Progenitor cell of endocrine pancreas (in vitro differentiated cells): ENCODE measurements at places on chromosomes 7 and 10. TPM values are rescaled to one million over a fixed set of nuclear protein-coding genes. Genes with fewer than 3 reads are reported as not detected.

Gene PPP1R17
- 0.96 and 1.2 TPM in 2 replicates for total RNA-seq

DNA sequence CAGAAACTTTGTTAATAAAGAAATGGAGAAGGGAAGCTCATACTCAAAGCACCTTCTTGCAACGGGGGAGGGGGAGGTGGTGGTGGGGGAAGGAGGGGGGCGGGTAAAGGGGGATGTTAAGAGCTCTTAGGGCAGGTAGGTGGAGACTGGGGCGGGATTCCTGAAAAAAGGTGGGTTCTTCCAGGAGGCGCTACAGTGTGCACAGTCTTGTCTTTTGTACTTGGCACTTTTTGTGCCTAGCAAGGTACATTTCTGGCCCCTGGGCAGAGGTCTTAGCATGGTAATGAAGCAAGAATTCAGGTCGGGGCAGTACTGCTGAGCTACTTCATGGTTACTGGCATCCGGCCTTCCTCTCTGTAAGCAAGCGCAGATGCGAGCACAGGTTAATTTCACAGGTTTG is 15.2 kb upstream of the LAMB4 start:
- H3K27me3 ChIP-seq, result peaks cover 5% of the 10 kb centered on the region
- H3K4me1 ChIP-seq, result peaks cover 3% of the 10 kb centered on the region
- no peak overlapping the region for H3K4me3 ChIP-seq
- DNase-seq, result no peak
- no peaks in the 10 kb centered on the region for H3K36me3 ChIP-seq

- DNase-seq, result peak; percentile 5
- no peak overlapping the region for H3K27ac ChIP-seq
- peaks cover 28% of the 10 kb centered on the region for H3K36me3 ChIP-seq
- no peaks in the 10 kb centered on the region for H3K27me3 ChIP-seq
- no peaks in the 10 kb centered on the region for H3K4me1 ChIP-seq
- H3K4me3 ChIP-seq, result no peak overlapping the region
Observed at GRCh38 chr7:157410831-157411556, 74.2 kb downstream of the DNAJB6 start.

- no peaks in the 10 kb centered on the region for H3K36me3 ChIP-seq
- H3K27me3 ChIP-seq, result peaks cover 75% of the 10 kb centered on the region
- peak overlapping the region; percentile 63 for H3K4me3 ChIP-seq
- H3K27ac ChIP-seq, result no peak overlapping the region
- peaks cover 4% of the 10 kb centered on the region for H3K4me1 ChIP-seq
Observed at GRCh38 chr7:31052487-31052840, 356 bp downstream of the ADCYAP1R1 start.

DNA sequence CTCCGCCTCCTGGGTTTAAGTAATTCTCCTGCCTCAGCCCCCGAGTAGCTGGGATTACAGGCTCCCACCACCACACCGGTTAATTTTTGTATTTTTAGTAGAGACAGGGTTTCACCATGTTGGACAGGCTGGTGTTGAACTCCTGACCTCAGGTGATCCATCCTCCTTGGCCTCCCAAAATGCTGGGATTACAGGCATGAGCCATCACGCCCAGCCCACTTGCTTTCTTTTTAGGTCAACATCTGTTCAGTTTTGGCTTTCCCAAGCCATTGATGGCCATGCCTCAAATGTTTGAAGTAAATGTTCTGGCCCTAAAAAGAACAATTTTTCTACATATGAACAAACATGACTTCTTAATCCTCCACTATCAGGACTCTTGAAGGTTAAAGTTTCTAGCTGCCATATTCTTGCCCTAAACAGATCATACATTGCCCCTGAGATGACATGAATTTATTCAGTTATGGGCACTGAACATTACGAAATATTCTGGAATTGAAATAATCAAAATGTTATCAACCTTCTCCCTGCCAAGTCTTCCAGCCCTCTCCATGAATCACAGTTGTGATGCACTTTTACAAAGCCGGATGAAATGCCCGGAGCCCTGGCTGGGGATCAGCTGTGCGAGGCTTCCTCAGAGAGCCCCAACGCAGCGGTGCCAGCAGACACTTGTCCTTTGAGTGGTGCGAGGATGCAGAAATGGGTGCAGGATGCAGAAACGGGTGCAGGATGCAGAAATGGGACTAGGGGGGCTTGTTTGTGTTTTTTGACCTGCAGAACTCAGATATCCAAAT is 2.9 kb downstream of the MRLN start:
- no peaks in the 10 kb centered on the region for H3K4me1 ChIP-seq
- no peak overlapping the region for H3K27ac ChIP-seq
- no peak for DNase-seq
- no peaks in the 10 kb centered on the region for H3K27me3 ChIP-seq
- no peak overlapping the region for H3K4me3 ChIP-seq

GRCh38 chr10:3217301-3217700 is 44.7 kb upstream of the PITRM1 start:
- no peak for DNase-seq
- H3K36me3 ChIP-seq, result no peaks in the 10 kb centered on the region
- H3K27me3 ChIP-seq, result peaks cover 2% of the 10 kb centered on the region
- peaks cover 8% of the 10 kb centered on the region for H3K4me1 ChIP-seq

DNA sequence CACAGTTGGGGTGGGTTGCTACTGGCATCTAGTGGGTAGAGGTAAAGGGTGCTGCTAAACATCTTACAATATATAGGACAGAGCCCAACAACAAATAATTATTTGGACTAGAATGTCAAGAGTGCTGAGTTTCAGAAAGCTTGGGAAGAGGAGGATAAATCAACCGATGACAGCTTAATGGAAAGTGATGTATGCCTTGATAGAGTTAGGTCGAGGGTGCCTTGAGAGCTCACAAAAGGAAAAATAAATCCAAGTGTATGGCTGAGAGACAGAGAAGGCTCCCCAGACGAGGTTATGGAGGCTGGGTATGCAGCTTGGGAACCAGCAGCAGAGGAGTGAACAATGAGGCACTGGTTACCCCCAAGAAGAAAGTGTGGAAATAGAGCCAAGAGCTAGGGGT is 211.1 kb downstream of the HDAC9 start:
- DNase-seq, result no peak
- no peak overlapping the region for H3K4me3 ChIP-seq
- H3K27me3 ChIP-seq, result no peaks in the 10 kb centered on the region
- H3K4me1 ChIP-seq, result no peaks in the 10 kb centered on the region

DNA sequence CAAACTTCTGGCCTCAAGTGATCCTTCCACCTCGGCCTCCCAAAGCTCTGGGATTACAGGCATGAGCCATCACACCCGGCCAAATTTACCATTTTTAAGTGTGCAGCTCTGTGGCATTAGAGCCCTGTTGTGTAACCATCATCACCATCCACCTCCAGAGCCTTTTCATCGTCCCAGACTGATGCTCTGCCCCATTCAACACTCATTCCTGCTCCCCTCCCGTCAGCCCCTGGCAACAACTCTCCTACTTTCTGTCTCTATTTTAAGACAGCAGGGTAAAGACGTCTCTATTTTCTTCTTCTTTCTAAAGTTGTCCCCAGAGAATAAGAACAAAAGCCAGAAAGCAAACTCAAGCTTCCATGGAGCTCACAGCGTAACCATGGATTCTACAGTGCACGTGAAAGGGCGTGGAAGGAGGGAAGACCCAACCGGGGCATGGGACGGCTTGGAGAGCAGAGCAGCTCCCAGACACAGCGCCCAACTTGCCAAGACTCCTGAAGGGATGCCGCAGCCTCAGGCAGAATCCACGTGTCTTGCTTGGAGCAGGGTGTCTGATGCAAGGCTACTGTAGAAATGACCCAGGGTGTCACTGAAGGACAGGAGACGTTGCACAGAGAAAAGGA is 42.7 kb upstream of the PITRM1 start:
- no peak for DNase-seq
- peaks cover 2% of the 10 kb centered on the region for H3K27me3 ChIP-seq
- no peak overlapping the region for H3K27ac ChIP-seq
- no peak overlapping the region for H3K4me3 ChIP-seq
- peaks cover 11% of the 10 kb centered on the region for H3K4me1 ChIP-seq

DNA sequence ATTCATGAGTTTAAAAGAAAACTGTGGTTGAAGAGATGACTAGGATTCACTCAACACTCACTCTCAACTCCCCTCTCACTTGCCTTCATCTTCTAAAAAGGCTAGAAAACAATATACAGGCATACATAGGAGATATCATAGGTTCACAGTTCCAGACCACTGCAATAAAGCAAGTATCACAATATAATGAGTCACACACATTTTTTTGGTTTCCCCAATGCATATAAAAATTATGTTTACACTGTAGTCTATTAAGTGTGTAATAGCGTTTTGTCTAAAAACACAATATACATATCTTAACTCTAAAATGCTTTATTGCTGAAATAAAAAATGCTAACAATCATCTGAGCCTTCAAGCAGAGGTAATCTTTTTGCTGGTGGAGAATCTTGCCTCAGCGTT is 104.9 kb upstream of the PDE1C start:
- no peak overlapping the region for H3K27ac ChIP-seq
- peaks cover 4% of the 10 kb centered on the region for H3K27me3 ChIP-seq
- DNase-seq, result no peak
- H3K4me3 ChIP-seq, result no peak overlapping the region
- H3K36me3 ChIP-seq, result no peaks in the 10 kb centered on the region

- DNase-seq, result no peak
- no peaks in the 10 kb centered on the region for H3K36me3 ChIP-seq
- no peak overlapping the region for H3K27ac ChIP-seq
- no peaks in the 10 kb centered on the region for H3K27me3 ChIP-seq
- peaks cover 5% of the 10 kb centered on the region for H3K4me1 ChIP-seq
Observed at GRCh38 chr7:95669513-95669912, 73.2 kb upstream of the PDK4 start.

- no peaks in the 10 kb centered on the region for H3K36me3 ChIP-seq
- peaks cover 25% of the 10 kb centered on the region for H3K4me1 ChIP-seq
- H3K27ac ChIP-seq, result no peak overlapping the region
- H3K27me3 ChIP-seq, result no peaks in the 10 kb centered on the region
- no peak for DNase-seq
Observed at GRCh38 chr10:110274072-110274627, 30.6 kb downstream of the SMNDC1 start.

DNA sequence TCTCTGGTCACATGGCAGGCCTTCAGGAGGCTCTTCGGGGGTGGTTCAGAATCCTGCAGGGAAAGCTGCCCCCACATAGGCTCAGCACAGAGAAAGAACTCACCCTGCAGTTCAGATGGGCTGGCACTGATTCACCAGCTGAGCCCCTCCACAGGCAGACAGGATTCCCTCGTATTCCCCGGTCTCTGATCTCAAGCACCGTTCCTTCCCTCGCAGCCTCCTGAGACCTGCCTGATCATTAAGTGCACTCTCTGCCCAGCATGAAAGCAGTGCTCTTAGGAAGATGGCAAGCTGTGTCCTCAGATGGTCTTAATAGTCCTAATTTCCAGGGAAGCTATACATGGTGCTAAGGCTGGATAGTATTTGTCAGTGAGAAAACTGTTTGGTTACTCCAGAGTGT is 78.2 kb upstream of the NPS start:
- H3K27me3 ChIP-seq, result peaks cover 52% of the 10 kb centered on the region
- H3K36me3 ChIP-seq, result no peaks in the 10 kb centered on the region
- no peaks in the 10 kb centered on the region for H3K4me1 ChIP-seq
- no peak overlapping the region for H3K4me3 ChIP-seq

GRCh38 chr7:98075801-98076200 is 30.9 kb upstream of the LMTK2 start:
- H3K4me3 ChIP-seq, result no peak overlapping the region
- no peaks in the 10 kb centered on the region for H3K36me3 ChIP-seq
- no peak for DNase-seq
- H3K27ac ChIP-seq, result no peak overlapping the region
- peaks cover 6% of the 10 kb centered on the region for H3K4me1 ChIP-seq

- no peak overlapping the region for H3K4me3 ChIP-seq
- H3K36me3 ChIP-seq, result peaks cover 23% of the 10 kb centered on the region
- DNase-seq, result no peak
- no peaks in the 10 kb centered on the region for H3K27me3 ChIP-seq
Observed at GRCh38 chr10:109862041-109862440, 61.3 kb downstream of the XPNPEP1 start.

GRCh38 chr10:88392222-88392621 is 190.9 kb downstream of the RNLS start:
- no peak overlapping the region for H3K27ac ChIP-seq
- H3K4me1 ChIP-seq, result peaks cover 4% of the 10 kb centered on the region
- no peak overlapping the region for H3K4me3 ChIP-seq
- H3K27me3 ChIP-seq, result no peaks in the 10 kb centered on the region
- peaks cover 2% of the 10 kb centered on the region for H3K36me3 ChIP-seq
- no peak for DNase-seq

- peaks cover 32% of the 10 kb centered on the region for H3K27me3 ChIP-seq
- no peak overlapping the region for H3K27ac ChIP-seq
- DNase-seq, result no peak
- no peak overlapping the region for H3K4me3 ChIP-seq
Observed at GRCh38 chr10:98293550-98294269, 25.7 kb upstream of the LOXL4 start.

Gene SFTPA1
- total RNA-seq, result 0.22 TPM in 1 of 2 replicates, not detected in the other

DNA sequence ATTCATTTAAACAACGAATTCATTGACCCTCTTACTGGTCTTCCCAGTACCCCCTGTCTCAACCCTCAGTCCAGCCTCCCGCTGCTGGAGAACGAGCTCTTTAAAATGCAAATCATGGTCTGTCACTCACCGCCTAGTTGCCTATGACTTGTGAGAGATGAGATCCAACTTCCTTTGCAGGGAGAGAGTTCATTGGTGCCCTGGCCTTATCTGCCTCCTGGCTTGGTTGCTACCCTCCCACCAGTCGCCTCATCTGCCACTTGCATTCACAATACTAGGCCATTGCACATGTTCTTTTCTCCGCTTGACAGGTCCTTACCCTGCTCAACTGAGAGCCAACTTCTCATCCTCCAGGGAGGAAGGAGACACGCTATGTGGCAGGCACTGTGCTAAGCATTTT is 54.0 kb upstream of the MXI1 start:
- H3K27ac ChIP-seq, result no peak overlapping the region
- no peak for DNase-seq
- H3K4me3 ChIP-seq, result no peak overlapping the region
- peaks cover 17% of the 10 kb centered on the region for H3K27me3 ChIP-seq
- H3K36me3 ChIP-seq, result no peaks in the 10 kb centered on the region
- peaks cover 8% of the 10 kb centered on the region for H3K4me1 ChIP-seq

GRCh38 chr10:25901199-25901598 is 32.8 kb upstream of the MYO3A start:
- no peak overlapping the region for H3K27ac ChIP-seq
- no peak overlapping the region for H3K4me3 ChIP-seq
- no peak for DNase-seq
- H3K36me3 ChIP-seq, result no peaks in the 10 kb centered on the region
- peaks cover 9% of the 10 kb centered on the region for H3K4me1 ChIP-seq

- no peak for DNase-seq
- no peak overlapping the region for H3K27ac ChIP-seq
- H3K4me3 ChIP-seq, result no peak overlapping the region
- H3K27me3 ChIP-seq, result peaks cover 27% of the 10 kb centered on the region
- no peaks in the 10 kb centered on the region for H3K4me1 ChIP-seq
- no peaks in the 10 kb centered on the region for H3K36me3 ChIP-seq
Observed at GRCh38 chr10:18238870-18239485, 98.8 kb downstream of the CACNB2 start.

Gene KCNH2
- total RNA-seq, result 6.9 and 9.4 TPM in 2 replicates
